NK-92 treated with Interleukin-12 subunit alpha and Interleukin-12 subunit beta, amount 100 ng/mL, for 24 hours (cell line): ENCODE measurements at places on chromosomes 4 and X.

GRCh38 chr4:149409555-149409962 lies 406.1 kb downstream of the IQCM start:
- no peak for DNase-seq

- DNase-seq, result no peak
Observed at GRCh38 chr4:94648699-94649098, 109.1 kb upstream of the BMPR1B start.

- DNase-seq, result no peak
Observed at GRCh38 chr4:168264903-168265302, 53.6 kb downstream of the DDX60 start.

- no peak for DNase-seq
Observed at GRCh38 chr4:24809815-24810405, 14.5 kb downstream of the SOD3 start.

DNA sequence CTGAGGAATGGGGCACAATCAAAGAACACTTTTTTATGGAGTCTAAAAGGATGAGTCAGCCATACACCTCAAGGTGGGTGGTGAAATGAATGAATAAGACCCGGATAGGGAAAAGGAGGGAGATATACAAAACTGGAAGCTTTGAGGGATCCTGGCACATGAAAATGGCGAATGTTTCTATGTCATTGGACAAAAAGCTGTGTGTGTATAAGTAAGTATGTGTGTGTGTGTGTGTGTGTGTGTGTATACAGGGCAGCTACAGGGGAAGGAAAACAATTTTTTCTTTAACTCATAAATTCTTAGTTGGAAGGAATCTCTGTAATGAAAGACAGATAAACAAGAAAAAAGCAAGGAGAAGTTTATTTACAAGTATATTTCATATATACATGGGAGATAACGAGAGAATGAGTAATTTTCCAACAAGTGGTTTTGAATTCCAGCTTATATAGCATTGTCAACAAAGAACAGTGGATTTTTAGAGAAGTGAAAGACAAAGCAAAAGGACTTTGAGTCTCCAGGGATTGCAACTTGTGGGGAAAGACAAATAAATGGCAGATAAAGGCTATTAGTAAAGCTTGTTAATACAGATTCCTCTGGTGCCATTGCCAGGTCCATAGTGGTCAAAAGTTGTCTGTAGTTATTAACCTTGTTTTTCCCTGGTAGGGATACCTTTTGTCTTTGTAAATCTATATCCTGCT lies 99.7 kb downstream of the MMRN1 start:
- no peak for DNase-seq

DNA sequence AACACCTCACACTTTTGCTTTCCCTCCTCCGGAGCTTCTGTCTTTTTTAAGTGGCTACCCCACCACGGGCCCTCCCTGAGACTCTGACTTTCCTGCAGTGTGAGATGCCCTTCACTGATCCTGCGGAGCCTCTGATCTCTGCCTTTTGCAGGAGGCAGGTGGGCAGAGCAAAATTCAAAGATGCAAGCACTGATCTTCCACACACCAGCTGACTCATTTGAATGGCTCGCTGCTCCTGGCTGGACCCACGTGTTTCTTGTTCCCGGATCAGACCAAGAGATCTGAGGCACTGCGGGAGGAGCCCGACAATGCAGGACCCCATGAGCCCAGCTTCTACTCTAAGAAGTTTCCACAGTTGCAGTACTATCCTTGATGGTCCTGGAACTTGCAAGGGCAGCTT lies 1607.9 kb upstream of the TENM3 start:
- DNase-seq, result no peak

GRCh38 chrX:149097786-149098185 lies 407.3 kb downstream of the IDS start:
- DNase-seq, result no peak

DNA sequence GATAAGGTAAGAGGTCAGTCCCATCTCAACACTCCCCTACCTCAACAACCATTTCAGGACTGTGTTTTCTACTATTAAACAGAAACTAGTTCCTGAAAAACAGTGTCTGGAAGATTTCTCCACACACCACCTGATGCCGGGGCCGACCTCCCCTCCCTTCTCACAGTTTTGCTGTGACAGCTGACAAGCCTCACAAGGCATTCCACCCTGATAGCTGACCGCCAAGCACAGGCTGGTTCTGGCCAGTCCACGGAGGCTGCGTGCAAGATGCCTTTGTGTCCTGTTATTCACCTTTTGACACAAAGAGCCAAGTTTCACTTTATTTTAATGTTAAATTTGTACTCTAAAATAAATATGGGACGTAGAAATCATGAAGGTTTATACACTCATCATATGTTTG lies 758.6 kb downstream of the PDHA2 start:
- no peak for DNase-seq

GRCh38 chr4:30776921-30777415 lies 56.8 kb downstream of the PCDH7 start:
- no peak for DNase-seq

GRCh38 chr4:96652821-96653220 lies 812.9 kb downstream of the PDHA2 start:
- no peak for DNase-seq

DNA sequence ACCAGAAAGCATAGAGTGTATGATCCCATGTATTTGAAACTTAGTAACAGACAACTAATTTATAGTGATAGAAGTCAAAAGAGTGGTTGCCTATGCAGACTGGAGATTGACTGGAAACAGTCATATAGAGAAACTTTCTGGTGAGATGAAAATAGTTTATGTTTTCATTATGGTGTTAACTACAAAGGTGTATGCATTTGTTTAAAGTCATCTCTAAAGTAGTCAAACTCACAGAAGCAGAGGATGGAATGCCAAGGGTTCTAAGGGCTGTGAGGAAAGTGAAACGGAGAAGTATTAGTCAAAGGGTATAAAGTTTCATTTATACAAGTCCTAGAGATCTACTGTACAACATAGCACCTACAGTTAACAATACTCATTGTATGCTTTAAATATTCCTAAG lies 45.8 kb downstream of the ENOX2 start:
- DNase-seq, result no peak

DNA sequence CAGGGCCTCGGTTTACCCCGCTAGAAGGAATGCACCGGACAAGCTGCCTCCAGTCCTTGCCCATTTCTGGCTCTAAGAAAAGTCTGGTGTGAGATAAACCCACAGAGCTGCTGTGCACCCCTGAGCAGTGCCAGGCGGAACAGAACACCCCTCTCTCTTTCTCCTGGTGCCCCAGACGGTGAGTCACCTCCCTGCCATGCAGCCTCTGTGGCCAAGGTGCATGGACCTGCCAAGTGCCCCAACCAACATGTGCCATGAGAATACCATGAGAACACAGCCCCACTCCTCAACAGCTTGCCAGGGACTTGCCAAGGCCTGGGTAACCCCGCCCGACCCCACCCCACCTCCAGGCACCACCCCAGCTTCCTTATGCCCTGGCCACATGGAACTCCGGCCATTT lies 47.7 kb upstream of the MAN2B2 start:
- DNase-seq, result no peak

DNA sequence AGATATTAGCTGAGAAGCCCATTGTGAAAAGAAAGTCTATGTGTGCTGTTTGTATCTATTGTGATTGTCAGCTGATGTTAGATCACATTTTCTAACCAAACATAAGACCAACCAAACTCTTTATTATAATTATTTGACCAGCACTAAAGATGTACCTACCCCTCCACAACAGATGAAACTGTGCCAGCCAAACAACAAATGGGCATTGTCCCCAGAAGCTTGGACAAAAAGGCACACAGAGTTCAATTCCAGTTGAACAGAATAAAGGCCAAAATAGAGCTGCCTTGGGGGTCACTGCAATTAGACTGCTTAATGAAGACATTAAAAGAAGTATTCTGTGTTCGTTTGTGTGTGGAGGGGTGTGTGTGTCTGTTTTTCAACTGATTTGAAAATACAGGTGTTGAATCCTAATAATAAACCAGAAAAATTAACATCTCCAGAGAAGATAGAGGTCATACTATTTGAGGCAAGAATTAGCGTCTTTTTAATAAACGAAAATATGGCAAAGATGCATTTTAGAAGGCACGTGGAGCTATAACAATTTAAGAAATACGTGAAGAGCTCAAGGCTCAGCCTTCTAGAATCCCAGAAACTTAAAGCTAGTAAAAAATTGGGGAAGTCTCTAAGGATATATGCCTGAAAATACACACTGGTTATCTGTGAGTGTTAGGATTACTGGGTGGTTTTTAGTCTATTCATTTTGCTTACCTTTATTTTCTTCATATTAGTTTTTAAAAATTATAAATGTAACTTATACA lies 2.2 kb downstream of the SPP1 start:
- no peak for DNase-seq

GRCh38 chr4:113955948-113956347 lies 23.5 kb downstream of the ARSJ start:
- no peak for DNase-seq

DNA sequence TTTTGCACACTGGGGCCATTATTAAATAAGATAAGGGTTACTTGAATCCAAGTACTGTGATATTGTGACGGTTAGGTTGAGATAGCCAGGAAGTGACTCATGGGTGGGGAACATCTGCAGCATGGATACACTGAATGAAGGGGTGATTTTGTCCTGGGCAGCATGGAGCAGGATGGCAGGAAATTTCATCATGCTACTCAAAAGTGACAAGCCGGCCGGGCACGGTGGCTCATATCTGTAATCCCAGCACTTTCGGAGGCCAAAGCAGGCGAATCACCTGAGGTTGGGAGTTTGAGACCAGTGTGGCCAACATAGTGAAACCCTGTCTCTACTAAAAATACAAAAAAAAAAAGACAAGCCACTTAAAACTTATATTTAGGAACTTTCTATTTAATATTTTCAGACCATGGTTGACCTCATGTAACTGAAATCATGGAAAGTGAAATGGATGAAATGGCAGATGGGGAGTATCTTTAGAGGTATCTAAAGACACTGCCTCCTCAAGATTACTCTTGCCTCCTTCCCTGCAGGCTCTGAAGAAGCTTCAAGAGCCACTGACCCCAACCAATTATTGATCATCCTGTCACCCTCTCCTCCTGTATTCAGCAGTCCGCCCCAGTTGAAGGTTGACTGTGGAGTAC lies 3.9 kb upstream of the TRIM60 start:
- DNase-seq, result no peak

DNA sequence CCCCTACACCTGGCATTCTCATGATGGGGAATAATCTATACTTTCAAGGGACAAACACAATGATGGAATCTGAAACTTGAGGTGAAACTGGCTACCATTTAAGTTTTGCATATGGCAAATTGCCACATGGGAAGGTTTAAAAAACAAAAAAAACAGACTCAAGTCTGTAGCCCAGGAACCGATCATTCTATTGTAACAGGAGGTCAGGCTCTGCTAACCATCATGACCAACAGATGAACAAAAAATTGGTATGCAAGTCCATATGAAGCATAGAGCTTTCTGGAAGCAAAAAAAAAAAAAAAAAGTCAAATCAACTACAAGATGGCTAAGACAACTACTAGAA lies 594.3 kb upstream of the DIPK2B start:
- DNase-seq, result no peak

- DNase-seq, result no peak
Observed at GRCh38 chr4:36251983-36252382, 7.7 kb upstream of the ARAP2 start.

GRCh38 chrX:153343674-153344073 lies 9.7 kb downstream of the ZNF275 start:
- no peak for DNase-seq

- DNase-seq, result no peak
Observed at GRCh38 chr4:151169900-151170299, 70.5 kb downstream of the RPS3A start.

DNA sequence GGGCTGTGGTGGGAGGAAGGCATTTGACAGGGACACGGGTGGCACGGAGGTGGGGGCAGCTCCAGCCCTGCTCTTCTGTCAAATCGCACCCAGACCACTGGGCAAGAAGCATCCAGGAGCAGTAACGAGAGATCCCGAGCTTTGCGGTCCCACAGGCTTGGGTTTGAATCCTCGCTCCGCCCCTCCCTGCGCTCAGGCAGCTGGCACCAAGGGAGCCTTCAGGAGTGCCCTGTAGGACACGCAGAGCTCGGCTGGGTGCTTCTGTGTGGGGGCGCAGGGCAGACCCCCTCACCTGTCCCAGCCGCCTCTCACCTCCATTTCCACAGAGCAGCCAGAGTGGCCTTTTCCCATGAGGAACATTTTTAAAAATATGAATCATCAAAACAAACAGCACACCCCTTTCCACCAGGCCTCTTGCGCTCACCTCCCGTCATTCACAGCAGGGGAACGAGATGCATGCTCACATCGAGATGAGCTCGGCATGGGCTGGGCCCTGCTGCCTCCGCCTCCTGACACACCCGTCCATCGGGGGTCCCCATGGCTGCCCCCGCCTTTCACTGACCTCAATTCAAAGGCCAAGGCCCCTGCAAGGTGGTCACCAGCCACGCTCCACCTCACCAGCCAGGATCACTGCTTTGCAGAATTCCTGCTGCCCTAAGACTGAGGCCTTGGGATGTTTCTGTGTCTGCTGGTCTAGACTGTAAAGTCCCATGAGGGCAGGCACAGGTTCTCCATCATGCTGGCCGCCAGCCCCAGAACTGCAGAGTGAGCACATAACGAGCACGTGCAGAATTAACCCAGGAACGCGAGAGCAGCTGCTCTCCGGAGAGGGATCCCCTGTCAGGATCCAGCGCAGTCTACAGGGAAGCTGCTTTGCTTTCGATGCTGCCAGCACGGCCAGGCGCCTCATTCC lies 52.7 kb downstream of the ACOX3 start:
- DNase-seq, result no peak

DNA sequence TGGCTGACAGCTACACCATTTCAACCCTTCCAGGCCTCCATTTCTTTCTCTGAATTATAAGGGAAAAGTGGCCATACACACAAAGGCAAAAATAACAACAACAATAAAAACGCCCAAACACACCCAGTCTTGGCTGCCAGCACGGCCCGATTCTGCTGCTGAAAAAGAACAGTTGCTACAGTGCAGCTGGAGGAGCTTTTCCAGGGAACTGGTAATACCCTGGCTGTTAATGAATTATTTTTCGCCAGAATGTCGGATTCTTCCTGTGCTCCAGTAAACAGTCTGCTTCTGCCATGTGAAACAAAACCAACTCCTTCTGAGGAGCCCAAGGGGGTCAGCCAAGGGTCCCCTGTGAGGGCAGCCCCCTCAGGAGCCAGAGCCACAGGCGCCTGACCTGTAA lies 6.6 kb downstream of the RAI2 start:
- DNase-seq, result no peak

GRCh38 chr4:6674500-6675149 lies 19.1 kb upstream of the S100P start:
- peak; percentile 45 for DNase-seq

- DNase-seq, result no peak
Observed at GRCh38 chr4:3320361-3321023, 27.7 kb downstream of the RGS12 start.

- no peak for DNase-seq
Observed at GRCh38 chr4:69831646-69832325, 28.2 kb downstream of the SULT1E1 start.
